ENCODE measurements at places on chromosomes 16 and 17.

- DNase-seq: no peak
Measured at GRCh38 chr17:47265983-47266541, 12.4 kb downstream of the ITGB3 start.

DNA sequence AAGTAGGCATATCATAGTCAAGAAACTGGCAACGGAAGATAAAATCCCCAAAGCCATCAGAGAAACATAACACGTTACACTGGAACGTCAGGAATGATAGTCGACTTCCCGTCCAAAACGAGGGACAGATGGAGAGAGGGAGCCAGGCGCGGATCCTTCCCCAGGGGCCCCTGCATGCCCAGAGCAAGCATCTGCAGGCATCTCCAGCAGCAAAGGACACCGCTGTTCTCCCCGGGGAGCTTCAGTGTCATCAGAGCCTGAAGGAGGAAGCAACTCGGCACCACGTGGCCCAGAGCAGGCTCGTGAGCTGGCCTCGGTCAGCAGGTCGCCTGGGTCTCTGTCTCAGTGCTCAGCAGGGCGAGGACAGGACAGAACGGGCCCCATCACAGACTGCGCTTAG is 50.1 kb downstream of the LMF1 start:
- DNase-seq: no peak

DNA sequence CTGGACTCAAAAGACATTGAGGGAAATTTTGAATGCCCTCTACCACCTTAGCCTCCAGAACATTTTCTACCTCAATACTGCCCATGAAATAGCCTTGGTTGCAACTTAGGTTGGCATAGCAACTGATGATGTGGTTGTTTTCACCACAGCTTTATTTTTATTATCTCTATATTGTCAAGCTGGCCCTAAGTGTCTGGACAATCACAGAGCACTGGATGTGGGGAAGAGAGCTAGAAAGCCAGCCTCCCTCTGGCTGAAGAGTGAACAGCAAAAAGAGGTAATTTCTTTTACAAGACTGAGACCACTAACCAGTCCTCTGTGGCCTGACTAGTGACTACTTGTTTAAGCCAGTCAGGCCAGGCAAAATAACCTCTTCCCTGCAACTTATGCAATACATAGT is 159.6 kb downstream of the HS3ST2 start:
- no peak for DNase-seq

DNA sequence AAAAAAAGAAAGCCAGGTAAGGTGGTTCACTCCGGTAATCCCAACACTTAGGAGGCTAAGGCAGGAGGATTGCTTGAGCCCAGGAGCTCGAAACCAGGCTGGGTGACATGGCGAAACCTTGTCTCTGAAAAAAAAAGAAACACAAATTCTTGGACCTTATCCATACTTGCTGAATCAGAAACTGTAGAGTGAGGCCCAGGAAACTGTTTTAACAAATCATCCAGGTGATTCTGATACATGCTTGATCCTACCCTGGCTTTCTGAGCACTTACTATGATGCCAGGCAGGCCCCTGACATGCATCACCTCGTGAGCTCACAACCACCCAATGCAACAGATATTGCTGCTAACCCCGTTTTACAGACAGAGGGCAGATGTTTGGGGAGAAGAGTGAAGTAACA is 4.0 kb upstream of the NAE1 start:
- DNase-seq: no peak

- DNase-seq: no peak
Measured at GRCh38 chr16:85004587-85005205, 6.6 kb downstream of the ZDHHC7 start.

DNA sequence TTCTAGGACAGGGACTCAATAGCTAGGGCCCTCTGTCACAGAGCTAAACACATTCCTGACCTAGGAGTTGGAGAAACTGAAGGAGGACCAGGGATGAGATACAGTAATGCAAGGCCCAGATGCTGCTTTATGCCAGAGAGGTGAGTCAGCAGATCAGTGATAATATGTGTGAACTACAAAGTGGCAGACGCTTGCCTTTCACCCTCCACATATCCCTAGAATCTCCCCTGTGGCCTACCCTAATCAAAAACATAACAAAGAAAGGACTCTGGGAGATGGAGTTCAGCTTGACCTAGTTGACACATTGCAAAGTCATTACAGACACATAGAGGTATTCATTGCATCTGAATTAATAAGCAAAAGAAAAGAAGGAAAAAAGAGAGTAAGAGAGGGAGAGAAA is 417.6 kb upstream of the DYNLRB2 start:
- no peak for DNase-seq

DNA sequence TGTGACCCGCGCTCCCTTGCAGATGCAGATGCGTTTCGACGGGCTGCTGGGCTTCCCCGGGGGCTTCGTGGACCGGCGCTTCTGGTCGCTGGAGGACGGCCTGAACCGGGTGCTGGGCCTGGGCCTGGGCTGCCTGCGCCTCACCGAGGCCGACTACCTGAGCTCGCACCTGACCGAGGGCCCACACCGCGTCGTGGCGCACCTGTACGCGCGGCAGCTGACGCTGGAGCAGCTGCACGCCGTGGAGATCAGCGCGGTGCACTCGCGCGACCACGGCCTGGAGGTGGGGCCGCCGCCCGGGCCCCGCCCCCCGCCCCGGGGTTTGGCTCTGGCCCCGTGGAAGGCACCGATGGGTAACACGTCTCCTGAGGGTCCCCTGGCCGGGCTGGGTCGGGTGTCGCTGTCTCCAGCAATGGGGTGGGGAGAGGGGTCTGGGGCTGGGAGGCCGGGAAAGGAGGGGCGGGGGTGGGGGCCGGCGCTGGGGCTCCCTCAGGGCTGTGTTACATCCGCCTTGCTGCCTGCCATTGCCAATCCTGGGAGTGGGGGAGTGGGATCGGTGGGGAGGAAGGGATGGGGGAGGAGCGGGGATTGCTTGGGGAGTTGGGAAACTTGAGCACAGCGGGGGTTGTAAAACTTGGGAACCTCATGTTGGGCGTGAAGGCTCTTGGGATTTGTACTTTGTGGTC is 737 bp downstream of the NUDT16L1 start:
- peak; percentile 39 for DNase-seq

DNA sequence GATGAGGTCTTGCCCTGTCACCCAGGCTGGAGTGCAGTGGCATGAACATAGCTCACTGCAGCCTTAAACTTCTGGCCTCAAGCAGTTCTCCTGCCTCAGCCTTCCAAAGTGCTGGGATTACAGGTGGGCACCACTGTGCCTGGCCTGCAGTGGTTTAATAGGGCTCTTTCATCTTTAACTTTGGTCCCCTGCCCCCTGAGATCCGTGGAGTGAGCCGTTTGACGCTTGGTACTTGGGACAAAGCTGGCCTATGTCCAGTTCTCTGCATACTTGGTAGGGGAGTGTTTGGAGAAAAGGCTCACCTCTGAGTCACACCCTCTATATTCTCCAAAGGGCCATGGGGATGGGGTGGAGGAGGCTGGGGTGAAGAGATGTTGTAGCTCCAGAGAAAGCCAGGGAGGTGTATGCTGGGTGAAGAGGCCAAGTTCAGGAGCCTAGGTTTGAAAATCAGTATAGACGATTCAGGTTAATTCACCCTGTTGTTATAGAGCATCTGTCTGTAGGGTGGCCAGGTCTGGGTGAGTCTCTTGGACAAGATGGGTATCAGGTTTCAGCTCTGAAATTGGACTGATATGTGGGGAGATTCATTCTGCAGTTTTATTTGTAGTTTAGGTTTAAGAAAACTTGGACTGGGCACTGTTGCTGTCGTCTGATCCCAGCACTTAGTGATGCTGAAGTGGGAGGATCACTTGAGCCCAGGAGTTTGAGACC is 17.6 kb downstream of the ABCC1 start:
- DNase-seq: no peak

DNA sequence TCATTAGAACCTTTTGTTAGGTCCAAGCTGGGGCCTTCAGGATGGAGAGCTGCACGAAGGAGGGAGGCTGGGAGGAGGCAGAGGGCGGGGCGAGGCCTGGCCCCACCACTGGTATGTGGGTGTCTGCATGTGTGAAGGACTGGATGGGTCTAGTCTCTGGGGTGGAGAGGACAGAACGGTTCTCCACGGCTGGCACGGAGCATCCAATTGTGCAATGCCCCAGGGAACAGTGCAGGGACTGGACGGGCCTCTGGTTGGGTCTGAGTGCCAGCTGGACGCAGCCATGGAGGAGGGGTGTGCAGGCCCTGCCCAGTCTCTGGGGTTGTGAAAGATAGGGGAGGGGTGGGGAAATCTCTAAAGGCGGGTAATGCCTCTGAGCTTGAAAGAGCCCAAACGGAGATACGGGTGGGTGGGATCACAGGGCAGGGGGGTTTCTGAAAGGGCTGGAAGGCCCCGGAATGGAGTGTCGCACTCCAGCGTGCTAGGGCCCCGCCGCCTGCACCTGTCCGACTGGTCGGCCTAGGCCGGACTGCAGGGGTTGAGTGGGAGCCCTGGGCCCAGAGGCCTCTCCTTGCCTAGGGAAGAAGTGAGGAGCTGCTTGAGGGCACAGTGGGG is 1.6 kb downstream of the PPL start:
- DNase-seq: no peak

- DNase-seq: no peak
Measured at GRCh38 chr16:55009581-55009980, 78.9 kb downstream of the IRX5 start.

DNA sequence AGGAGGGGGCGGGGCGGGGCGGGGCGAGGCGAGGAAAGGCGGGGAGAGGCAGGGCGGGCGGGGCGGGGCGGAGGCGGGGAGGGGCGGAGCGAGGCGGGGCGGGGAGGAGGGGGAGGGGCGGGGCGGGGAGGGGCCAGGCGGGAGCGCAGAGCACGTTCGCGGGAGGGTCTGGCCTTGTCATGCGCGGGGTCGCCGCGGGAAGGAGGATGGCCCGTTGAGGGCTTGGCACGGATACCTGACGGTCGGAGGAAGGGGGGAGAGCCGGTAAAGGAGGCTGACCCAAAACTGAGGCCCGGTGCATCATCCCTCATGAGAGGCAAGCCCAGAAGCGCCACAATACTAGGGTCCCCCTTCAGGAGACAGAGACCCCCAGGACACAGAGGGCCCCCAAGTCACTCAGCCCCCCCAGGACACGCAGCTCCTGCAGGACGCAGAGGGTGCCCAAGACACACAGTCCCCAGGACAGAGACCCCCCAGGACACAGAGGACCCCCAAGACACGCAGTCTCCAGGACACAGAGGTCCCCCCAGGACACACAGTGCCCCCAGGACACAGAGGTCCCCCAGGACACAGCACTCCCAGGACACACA is 593 bp upstream of the WDR45B start:
- no peak for DNase-seq

DNA sequence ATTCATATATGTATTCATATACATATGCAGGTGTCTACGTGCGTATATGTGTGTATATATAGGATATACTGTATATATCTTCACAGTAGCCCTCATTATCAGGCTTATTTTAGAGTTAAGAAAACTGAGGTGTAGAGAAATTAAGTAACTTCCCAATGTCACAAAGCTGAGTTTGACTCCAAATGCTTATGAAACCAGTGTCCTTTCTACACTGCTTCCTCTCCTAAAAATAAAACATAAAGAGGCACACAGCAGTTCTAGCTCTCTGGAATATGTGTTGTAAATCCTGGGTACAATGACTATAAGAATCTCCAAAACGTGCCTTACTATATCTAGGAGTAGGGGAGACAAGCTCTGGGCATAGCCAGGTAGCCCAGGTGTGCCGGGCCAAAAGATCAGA is 40.0 kb upstream of the CCL1 start:
- no peak for DNase-seq

DNA sequence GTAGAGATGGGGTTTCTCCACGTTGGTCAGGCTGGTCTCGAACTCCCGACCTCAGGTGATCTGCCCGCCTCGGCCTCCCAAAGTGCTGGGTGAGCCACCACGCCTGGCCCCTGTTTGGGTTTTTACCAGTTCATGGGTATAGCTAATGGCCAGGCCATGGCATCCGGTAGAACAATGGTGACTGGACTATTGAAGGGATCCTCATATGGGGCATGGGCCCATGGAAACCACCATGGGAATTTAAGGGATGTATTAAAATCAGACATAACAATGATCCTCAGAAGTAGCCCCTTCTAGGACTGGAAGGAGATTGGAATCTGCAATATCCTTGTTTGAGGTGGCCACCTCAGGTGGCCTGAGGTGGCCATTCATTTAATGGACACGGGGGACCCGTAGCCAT is 17.5 kb upstream of the GUCY2D start:
- no peak for DNase-seq

GRCh38 chr16:67727521-67728485 is 8.7 kb upstream of the GFOD2 start:
- no peak for DNase-seq

DNA sequence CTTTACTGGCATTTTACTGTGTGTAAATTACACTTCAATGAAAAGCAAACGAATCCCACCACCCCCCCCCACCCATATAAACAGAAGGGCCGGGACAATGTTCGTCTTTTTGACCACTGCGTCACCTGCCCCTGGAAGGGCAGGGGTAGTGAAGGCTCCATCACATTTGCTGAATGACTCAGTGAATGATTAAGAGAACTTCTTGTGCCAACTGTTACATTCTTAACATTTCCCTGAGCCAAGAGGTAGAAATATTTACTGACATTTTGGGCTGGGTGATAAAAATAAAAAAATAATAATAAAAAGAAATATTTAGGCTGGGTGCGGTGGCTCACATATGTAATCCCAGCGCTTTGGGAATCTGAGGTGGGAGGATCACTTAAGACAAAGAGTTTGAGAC is 24.1 kb downstream of the C16orf96 start:
- DNase-seq: no peak

DNA sequence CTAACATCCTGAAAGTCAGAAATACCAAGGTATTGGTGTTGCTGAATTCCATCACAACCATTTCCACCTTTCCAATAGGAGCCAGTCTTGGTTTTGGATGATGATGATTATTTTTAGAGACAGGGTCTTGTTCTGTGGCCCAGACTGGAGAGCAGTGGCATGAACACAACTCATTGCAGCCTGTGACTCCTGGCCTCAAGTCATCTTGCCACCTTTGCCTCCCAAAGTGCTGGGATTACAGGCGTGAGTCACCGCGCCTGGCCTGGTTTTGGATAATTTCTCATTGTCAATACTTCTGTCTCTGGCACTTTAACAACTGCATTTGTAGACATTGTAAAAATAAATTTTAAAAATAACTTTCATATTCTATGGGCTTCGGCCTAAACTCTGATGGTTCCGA is 22.6 kb downstream of the STAT5B start:
- DNase-seq: no peak

DNA sequence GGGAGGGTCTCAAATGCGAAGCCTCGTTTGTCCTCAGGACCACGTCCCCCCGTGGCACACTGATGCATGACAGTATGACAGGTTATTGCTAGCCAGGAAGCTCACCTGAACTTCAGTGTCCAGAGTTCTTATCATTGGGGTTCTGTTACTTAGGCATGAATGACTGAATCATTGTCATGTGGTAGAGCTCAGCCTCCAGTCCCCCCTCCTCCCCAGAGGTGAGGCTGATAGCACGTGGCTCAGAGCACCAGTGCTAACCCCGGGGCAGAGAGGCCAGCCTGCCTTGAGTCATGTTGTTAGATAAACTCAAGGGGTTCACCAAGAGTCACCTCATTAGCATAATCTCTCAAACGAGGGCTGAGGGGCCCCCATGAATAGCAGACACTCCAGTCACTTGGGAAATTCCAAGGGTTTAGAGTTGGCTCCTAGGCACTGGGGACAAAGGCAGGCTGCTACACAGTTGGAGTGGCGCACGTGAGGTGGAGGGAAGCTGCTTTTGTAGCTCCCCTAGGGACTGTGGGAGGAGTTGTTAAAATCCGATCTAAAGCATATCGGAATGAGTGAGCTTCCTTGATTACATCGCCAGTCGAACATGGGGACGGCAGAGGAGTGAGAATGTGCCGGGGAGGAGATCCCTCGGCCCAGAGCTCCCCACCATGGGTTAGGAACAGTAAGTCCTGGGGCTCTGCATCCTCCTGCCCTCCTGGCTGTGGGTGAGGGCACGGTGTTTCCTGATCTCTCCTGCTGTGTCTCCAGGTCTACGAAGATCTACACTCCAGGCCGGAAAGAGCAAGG is 18.2 kb downstream of the DHX38 start:
- no peak for DNase-seq

All from T-helper 9 cell (primary cell).